ENCODE measurements at places on chromosomes 6 and 20.

DNA sequence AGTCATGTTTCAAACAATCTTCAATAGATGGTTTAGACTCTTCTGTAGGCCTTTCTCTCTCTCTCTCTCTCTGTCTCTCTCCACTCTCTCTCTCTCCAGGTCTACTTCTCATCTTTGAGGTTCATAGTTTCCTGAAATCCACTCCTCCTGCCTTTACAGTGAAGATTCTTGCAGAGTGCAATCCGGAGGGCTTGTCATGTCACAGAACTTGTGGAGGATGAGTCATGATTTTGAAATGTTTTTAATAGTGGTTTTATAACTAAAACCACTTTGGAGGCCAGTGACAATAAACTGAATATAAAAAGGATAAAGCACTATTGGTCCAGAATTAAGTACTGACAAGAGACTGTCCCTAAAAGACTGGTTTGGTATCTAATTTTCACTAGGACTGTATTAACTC, 156.3 kb downstream of the KIF6 start:
- peak; percentile 21 for DNase-seq

DNA sequence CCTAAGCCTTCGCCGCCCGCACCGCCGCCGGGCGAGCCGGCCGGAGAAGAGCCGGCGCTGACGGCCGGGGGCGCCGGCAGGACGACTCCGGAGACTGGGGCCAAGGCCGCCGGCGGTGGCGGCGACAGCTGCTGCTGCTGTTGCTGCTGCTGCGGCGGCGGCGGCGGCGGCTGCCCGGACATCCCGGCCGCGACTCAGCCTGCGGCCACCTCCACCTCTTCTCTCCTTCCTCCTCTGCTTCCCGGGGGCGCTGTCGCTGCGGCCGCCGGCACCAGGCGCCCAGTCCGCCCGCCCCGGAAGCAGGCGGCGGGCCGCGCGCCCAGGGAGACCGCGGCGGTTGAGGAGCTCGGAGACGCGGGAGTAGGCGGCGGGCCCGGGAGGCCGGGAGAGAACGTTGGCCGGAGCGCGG, 307 bp downstream of the RANBP9 start:
- no peak for DNase-seq

- DNase-seq = peak; percentile 55
Measured at GRCh38 chr6:138971601-138972000, 16.5 kb downstream of the REPS1 start.

DNA sequence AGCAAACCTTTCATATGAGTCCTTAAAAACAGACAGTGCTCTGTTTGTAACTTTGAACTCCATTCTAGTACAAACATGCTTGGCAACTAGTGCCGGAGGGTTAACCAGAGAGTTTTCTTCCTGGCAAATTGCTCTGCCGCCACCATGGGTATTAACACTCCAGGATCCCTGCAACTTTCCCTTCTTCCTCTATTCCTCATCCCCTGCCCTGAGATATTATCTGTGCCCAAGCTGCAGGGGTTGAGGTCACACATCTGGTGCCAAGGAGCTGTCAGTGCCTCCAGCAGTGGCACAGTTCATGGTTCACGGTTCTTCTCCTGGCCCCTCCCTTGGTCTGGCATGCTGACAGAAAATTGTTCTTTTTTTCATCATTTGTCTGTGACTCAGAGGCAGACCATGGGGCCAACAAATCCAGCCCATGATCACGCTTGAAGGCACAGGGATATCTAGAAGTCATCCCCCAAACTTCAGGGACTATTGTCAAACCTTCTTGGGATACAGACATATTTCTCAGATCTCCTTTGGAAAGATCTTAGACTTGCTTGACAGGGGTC, 77.5 kb downstream of the ATXN1 start:
- peak; percentile 84 for DNase-seq

GRCh38 chr6:40251637-40252300, 317.5 kb upstream of the MOCS1 start:
- no peak for DNase-seq

- no peak for DNase-seq
Measured at GRCh38 chr6:10393544-10394225, 21.2 kb downstream of the TFAP2A start.

DNA sequence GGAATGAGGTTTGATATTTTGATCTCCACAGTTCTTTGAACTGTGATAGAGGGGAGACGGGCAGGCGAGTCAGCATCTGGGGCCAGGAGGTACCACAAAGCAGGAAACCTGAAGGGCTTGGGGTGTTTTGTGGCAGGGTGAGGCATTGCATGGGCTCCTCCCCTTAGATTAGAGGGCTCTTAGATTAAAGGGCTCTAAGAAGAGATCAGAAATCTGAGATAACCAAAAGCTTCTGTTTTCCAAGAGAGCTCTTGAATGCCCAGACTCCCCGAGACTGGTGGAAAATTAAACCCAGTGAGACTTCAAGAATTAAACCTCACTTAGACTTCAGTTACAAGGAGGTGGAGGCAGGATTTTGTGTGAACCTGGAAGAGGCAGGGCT, 2.4 kb upstream of the GPX5 start:
- no peak for DNase-seq

- DNase-seq = no peak
Measured at GRCh38 chr6:128206610-128207426, 306.0 kb upstream of the THEMIS start.

DNA sequence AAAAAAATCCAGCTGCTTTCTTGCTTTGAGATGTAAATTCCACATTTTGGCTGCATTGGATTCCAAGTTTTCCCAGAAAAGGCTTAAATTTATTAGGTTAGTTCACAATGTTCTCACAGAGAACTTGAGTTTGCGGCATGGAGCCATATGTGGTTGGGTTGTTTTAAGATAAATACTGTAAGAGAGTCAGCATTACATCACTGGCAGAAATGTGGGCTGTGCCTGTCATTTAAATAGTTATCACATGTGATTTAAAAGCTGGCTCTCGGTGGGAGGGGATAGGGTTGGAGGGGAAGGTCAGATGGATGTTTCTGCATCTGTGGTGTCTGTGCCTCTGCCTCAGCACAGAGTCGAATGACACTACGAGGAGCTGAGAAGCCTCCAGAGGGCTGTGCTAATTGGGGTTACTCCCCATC, 73.8 kb upstream of the SCP2D1 start:
- peak; percentile 80 for DNase-seq

- DNase-seq = no peak
Measured at GRCh38 chr20:48180618-48181017, 395.3 kb upstream of the SULF2 start.

- DNase-seq = peak; percentile 78
Measured at GRCh38 chr20:41173161-41173721, 35.9 kb downstream of the PLCG1 start.

GRCh38 chr20:51190783-51191180, 167.9 kb upstream of the KCNG1 start:
- peak; percentile 47 for DNase-seq

GRCh38 chr6:22651731-22652130, 82.4 kb downstream of the HDGFL1 start:
- no peak for DNase-seq

DNA sequence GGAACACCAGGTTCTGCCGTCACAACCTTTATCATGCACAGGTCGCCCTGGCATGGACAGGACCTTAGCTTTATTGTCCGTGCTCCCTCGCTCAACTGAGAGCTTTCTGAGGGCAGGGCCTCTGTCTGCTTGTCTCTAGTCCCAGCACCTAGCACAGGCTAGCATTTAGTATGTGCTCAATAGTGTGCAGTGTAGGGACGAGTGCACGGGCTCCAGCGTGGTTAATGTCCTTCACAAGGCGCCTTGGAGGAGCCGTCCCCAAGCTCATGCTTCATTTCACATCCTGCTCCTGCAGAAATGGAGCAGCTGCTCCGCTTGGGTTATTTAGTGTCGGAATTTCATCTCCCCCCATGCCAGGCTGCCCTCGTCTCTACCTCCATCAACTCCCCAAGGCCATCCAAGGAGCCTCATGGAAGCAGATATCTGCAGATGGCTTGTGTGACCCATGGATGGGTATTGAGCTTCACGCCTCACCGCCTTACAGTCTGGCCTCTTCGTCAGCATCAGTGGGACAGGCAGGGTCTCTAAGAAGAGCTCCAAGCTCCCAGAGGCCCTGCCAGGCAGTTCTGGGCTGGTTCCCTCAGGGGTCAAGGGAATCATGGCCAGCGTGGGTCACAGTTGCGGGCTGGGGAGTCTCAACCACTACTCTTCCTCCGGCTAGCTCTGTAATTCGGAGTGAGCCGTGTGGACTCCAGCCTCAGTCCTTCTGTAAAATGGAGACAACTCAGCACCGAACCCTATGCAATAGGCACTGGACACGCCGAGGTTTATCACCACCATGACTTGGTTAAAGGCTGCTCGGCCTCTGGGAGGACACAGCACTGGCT, 60.8 kb upstream of the APCDD1L start:
- DNase-seq = no peak

- DNase-seq = peak; percentile 5
Measured at GRCh38 chr6:164695896-164696295, 613.5 kb downstream of the C6orf118 start.

DNA sequence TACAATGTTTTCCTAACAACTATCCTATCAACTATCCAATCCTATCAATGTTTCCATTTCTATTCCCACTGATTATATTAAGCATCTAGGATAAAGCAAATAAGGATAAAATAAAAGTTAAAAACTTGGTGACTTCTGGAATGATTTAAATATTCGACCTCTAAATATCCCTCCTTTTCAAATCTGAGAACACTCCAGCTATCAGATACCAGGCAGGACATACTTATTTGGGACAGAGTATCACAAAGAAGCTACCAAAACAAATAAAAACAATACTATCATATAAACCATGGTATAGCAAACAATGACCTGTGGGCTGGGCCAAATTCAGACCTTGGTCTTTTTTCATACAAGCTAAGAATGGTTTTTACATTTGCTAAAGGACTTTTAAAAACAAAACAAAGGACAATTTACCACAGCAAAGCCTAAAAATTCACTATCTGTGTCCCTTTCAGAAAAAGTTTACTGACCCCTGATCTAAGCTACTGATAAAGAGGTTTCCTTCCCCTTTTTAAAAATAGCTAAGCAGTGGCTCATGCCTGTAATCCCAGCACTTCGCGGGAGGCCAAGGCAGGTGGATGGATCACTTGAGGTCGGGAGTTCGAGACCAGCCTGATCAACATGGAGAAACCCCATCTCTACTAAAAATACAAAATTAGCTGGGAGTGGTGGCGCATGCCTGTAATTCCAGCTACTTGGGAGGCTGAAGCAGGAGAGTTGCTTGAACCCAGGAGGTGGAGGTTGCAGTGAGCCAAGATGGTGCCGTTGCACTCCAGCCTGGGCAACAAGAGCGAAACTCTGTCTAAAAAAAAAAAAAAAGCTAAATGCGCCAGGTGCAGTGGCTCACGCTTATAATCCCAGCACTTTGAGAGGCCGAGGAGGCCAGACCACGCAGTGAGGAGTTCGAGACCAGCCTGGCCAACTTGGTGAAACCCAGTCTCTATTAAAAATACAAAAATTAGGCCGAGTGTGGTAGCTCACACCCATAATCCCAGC, 6.0 kb downstream of the NUP153 start:
- DNase-seq = no peak

DNA sequence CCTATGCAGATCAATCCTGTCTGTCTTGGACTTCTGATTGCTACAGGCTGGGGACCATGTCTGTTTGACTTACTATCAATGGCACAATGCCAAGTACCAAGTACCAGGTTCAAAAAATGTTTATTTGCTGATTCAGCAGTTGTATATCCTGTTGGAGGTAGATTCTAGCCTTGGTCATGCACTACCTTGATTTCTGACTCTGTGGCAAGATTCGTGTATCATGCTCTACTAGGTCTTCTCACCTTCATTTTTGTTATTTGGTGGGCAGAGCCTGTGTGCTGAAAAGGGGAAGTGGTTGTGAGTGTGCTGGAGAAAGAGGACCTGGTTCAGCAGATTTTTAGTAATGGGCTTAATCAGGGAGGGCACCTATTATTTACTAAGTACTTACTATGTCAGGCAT, 192.4 kb upstream of the MYLIP start:
- no peak for DNase-seq

- peak; percentile 26 for DNase-seq
Measured at GRCh38 chr20:8858181-8858787, 210.6 kb upstream of the PLCB4 start.

DNA sequence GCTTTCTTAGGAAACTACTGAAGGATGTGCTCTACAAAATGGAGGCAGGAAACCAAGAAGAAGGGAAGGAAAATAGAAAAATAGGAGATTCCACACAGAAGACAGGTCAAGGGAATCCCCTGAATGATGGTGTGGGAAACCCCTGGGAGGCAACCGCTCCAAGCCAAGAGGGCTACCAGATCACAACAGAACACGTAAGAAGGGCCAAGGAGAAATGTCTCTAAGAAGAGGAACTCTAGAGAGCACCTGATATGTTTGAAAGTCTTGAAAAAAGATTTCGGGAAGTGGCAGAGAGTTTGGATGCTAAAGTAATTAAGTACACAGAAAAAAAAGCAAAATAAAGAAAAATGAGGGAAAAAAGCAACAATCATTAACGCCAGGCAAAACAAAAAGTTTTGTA, 7.1 kb downstream of the KIF13A start:
- DNase-seq = no peak

GRCh38 chr6:20412682-20413073, 11.0 kb downstream of the E2F3 start:
- DNase-seq = no peak

DNA sequence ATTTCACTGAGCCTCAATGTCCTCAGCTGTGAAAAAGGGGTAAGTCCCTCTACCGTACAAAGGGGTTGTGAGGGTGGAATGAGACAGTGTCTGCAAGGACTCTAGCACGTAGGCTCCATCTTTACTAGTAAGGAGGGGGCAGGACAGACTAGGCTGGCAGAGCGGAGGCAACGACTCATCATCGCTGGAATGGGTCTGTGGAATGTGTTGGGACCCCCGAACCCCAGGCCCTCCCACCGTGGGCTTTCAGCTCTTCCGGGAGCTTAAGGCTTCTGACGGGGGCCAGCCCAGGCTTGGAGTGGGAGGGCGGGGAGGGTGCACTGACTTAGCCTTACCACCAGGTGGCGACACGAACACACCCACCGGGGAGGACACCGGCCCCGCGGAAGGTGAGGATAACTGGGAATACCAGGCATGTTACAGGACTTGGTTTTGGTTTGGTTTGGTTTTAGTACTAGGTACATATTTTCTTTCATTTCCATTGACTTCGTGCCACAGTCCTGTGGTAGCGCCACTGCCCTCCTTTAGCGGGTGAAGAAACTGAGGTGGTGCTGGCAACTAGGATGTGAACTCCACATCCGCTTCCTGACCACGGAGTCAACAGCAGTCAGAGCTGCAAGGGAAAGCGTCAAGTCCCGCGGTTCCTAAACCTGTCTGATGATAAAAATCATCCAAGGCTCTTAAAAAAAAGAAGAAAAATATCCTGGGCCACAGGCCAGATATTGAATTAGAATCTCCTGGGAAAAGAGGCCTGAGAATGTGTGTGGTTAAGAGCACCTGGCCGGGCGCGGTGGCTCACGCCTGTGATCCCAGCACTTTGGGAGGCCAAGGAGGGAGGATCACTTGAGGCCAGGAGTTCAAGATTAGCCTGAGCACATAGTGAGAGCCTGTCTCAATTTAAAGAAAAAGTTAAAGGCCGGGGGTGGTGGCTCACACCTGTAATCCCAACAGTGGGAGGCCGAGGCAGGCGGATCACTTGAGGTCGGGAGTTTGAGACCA, 10.3 kb upstream of the TULP1 start:
- peak; percentile 75 for DNase-seq

GRCh38 chr6:74606582-74607071, 599.2 kb downstream of the COL12A1 start:
- peak; percentile 94 for DNase-seq

DNA sequence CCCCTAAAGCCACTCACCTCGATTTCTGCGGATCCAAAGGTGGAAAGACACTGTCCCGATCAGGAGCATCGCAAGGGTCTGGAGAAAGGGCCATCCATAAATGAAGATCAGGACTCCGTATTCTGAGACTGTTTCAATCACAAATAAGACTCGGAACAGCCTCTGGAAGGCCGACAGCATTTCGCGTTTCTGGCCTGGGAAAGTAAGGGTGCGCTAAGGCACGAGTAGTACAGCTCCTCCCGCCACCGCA, 44.6 kb downstream of the DPPA5 start:
- no peak for DNase-seq

Measured in cardiac fibroblast (primary cell).